Epithelial cell of proximal tubule (primary cell): ENCODE measurements at places on chromosomes 2 and 18.

DNA sequence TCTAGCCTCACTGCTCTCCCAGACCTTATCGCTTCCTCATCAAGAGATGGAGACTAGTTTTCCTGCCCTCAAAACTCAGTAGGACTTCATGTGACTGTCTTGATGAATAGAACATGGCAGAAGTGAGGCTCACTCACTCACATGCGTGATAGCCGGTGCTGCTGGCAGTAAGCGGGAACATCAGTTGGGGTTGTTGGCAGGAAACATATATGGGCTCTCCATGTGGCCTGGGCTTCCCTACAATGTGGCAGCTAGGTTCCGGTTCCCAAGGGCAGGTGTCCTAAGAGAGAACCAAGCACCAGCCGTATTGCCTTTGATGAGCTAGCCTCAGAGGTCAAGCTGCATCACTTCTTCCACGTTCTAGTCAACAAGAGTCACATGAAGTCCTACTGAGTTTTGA is 15.2 kb upstream of the FAHD2A start:
- DNase-seq, result no peak

DNA sequence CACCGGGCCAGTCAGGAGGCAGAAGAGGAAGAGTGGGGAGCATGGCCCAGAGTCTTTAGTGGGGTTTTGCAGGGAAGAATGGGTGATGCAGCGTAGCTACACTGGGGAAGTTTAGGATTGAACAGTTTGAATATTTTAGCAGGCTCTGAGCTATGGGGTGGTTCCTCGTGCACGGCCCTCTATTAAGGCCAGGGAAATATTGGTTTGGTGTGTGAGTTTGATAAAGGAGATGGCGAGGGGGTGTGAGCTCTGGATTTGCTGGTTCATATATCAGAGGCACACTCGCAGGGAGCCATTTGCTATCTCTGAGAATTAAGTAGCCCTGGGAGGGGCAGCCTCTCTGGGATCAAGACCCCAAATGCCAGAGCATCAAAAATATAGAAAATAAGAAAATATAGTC is 50.1 kb downstream of the BOLA3 start:
- DNase-seq, result no peak

DNA sequence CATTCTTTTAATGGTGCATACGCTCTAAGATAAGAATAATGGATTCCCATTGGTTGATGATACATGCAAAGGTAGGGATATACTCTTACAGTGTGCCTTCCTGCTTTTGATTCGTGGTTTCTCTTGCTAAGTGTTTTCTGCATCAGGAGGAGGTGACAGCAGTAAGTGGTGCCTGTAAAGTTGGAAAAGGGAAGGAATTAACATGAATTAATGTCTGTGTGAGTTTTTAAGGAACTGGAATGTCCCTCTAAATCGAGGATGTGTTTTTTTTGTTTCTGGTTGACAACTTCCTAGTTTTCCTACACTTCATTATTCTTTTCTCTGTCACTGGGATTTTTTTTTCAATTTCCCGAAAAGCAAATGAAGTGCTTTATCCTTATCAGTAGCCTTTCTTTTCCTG is 54.4 kb downstream of the CRIM1 start:
- DNase-seq, result no peak

- no peak for DNase-seq
Observed at GRCh38 chr18:62325806-62326645, 916 bp downstream of the TNFRSF11A start.

GRCh38 chr2:112519506-112519905 is 22.8 kb upstream of the POLR1B start:
- no peak for DNase-seq
